ENCODE measurements at places on chromosomes 2 and 18.

DNA sequence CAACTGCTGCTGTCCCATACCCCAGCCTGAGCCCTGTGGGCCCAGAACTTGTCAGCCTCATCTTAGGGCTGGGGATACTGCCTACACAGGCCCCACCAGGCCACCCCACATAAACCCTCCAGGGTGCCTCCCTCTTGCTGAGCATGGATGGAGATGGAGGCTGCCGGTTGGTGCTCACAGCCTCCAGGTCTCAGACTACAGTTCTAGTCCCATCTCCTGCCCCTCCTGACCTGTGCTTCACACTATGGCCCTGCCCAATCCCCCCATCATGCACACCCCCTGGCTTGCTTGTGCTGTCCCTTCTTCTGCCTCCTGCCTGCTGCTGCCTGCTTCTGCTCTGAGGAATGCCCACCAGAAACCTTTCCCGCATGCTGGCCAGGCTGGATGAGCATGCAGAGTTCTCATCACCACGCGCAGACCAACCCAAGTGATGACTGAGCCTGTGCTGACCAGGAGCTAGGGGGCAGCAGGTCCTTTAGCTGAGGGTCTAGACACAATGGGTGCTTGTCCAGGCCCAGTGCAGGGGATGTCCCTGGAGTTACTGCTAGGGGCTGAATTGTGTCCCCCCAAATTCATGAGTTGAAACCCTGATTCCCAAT lies 138.4 kb upstream of the HS6ST1 start:
- no peak for DNase-seq

DNA sequence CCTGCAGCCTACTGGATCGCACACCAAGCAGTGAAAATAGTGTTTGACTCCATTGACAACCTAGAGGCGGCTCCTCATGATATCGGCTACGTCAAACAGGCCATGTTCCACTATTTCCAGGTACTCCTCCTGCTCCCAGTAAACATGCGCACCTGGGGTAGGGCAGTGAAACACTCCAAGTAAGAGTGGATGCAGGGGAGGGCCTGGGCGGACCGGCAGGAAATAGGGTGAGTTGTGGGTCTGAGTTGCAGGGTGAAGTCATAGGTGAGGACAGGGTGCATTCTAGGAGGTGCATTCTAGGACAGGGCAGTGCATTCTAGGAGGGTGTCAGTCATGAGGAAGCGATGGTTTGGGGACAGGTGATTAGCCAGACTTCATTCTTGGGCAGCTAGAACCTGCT lies 5.0 kb downstream of the NAGK start:
- DNase-seq: no peak

- no peak for DNase-seq
Measured at GRCh38 chr2:186103276-186103675, 364.7 kb downstream of the FSIP2 start.

DNA sequence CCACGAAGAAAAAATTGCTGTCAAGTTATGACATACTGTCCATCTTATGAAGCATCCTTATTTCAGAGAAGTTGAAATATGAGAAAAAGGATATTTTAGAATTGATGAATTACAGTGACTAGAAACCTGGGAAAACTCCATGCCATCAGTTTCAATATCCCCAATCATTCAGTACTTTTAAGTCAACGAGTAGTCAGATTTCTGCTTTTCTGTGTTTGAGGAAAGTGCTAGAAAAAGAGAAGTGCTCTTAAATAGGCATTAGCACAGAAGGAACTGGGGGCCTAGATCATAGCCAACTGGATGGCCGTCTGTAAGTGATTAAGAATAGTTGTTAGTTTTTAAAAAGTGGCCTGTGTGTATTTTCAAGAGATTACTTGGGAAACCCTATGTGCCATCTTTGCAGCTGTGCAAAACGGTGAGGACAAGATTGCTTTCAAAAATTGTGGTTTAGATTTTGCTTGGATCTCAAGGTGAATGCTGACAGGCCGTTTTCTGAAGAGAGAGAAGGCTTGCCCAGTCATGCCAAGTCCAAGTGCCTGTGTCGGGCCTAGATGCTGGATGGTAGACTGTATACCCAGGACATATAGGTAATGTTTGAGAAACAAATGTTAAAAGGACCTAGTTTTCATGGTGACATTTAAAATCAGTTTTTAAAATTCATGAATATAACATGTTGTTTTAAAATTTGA lies 5.1 kb downstream of the NEDD4L start:
- no peak for DNase-seq

- no peak for DNase-seq
Measured at GRCh38 chr2:46146866-46147502, 150.2 kb upstream of the EPAS1 start.

All from substantia nigra (tissue), 51 donors.